Endothelial cell of umbilical vein (primary cell): ENCODE measurements at places on chromosomes 5 and 9. TPM values are rescaled to one million over a fixed set of nuclear protein-coding genes. Genes with fewer than 3 reads are reported as not detected.

The CYFIP2 gene
- total RNA-seq: 22.2 and 22.4 TPM in 2 replicates

GRCh38 chr5:150734579-150735384 is 24.0 kb downstream of the DCTN4 start:
- DNase-seq: no peak

GRCh38 chr5:160377651-160378050 is 7.2 kb upstream of the C1QTNF2 start:
- DNase-seq: no peak

DNA sequence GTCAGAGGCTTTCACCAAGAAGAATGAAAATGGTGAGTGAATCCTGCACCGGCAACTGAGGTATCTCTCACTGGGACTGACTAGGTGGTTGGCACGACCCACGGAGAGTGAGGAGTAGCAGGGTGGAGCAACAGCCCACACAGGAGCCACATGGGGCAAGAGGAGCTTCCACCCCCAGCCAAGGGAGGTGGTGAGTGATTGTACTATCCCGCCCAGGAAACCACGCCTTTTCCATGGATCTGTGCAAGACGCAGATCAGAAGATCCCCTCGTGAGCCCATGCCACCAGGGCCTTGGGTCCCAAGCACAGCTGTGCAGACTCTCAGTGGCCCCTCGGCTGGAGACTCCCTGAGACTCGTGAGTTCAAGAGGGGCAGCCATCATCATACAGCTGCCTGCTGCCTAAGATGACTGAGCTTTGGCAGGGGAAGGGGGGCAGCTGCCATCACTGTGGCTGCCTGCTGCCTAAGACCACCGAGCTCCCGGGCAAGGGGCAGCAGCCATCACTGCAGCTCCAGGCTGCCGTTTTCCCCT is 229.5 kb downstream of the AP3B1 start:
- no peak for DNase-seq
